Stimulated activated CD8-positive, alpha-beta memory T cell treated with anti-CD3 and anti-CD28 coated beads, Interleukin-4, amount 100 ng/mL, for 1 hour (primary cell): ENCODE measurements at places on chromosomes 12 and 14.

- DNase-seq = no peak
Measured at GRCh38 chr12:40099423-40099853, 6.4 kb downstream of the SLC2A13 start.

DNA sequence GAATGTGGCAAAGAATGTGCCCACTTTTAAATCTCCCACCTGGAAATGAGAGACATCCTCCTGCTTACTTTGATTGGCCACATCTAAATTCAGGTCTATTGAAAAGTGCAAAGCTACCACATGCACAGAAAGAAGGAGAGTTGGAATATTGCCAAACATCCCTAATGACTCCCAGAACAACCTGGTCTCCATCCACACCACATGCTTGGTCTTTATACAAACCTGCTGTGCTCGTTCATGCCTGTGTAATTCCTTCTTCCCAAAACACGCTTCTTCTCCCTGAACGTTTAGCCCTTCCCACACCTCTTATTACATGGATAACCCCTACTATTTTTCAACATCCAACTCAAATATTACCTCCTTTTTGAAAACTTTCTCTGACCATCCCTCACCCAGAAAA is 66.2 kb upstream of the BCL2L14 start:
- DNase-seq = no peak

DNA sequence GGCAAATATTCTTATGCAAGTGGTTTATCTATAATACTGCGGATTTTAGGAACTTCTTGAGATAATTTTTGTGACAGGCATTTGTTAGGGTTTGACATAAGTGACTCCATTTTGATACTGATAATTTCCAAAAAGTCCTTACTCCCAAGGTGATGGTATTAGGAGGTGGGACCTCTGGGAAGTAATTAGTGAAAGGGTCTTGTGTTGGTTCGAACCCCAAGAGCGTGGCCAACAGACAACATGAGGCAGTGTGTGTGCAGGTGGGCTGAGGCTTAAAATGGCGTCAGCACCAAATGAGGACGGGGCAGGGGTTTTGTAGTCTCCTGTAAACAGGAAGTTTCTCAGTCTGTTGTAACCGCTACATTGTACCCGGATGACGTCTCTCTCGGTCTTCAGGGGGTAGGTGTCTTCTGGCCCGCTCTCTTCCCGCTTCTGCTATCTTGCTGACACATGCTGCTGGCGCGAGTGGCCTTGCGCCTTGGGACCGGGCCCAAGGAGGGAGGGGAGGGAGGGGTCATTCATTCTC is 1.7 kb upstream of the C12orf43 start:
- no peak for DNase-seq

- no peak for DNase-seq
Measured at GRCh38 chr14:77088645-77089044, 9.4 kb upstream of the CIPC start.

DNA sequence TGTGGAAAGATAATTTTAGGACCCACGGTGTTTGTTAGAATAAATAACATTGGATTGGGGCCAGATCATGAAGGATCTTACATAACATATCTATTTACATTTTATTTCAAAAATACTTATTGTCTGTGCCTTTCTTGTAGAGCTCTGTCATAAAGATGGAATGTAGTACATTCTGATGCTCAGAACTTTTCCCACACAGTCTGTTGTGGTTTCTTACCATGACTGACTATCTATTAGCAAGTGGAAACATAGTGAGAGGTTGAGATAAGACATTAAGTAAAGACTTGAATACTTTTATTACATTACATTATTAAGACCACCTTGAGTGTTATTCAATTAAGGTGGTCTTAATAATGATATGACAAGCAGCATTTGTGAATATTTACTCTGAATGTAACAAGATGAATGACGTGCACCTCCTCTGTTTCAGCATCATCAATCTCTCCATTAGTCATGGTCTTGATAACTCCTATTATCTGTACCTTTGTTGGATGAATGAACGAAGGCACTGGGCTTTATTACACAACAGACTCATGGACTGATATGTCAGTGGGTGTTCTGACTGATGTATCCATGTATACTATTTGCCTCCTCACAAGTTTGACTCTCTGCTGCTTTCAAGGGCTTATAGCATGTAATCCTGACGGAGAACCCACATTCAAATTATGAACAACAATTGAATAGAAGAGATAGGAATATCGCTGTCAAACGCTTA is 883.0 kb upstream of the FLRT2 start:
- DNase-seq = no peak

- no peak for DNase-seq
Measured at GRCh38 chr12:92271341-92271740, 125.7 kb upstream of the BTG1 start.

- no peak for DNase-seq
Measured at GRCh38 chr12:73629893-73630831, 907.5 kb upstream of the ATXN7L3B start.

- DNase-seq = no peak
Measured at GRCh38 chr14:80117876-80118275, 93.4 kb downstream of the DIO2 start.

DNA sequence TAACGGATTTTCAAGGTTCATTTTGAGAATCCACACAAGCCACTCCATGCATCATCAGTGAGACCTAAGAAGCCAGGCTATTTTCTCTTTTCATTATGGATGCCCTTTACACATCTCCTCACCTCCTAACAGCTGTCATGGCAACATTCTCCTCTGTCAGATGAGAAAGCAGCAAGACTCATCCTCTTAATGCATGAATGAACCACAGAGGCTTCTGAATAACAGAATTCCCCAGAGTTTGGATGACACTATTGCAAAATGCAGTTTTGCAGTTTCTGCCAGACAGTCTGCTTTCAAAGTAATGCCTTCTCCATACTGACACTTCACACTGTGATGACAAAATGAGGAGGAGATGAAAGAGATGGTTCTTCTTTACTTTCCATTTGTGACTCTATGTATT is 286.7 kb upstream of the GRIP1 start:
- DNase-seq = no peak

DNA sequence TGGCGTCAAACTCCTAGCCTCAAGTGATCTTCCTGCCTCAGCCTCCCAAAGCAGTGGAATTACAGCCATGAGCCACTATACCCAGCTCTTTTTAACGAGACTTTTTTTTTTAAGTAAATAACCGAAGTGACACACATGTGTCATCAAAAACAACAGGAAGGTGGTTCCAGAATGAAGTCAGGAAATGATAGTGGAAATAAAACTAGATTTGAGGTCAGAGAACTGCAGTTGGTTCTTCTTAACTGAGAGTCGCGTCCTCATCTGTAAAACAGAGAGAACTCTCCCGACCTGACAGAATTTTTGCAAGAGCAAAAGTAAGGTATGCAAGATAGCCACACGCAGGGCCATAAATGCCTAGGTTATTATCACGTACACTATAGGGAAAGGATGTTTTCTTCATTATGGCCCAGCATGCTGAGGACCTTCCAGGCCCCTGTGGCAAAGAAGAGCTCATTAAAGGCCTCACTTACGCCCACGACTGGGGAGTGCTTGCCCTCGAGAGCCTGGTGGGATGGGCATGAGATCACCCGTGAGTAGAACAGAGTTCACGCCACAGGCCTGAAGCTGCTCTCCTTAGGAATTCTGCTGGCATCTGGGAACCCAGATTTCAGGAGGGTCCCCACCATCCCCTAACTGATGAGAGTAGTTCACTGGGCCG is 67.2 kb downstream of the SCARB1 start:
- no peak for DNase-seq

GRCh38 chr12:118841588-118841987 is 139.8 kb upstream of the SRRM4 start:
- no peak for DNase-seq

DNA sequence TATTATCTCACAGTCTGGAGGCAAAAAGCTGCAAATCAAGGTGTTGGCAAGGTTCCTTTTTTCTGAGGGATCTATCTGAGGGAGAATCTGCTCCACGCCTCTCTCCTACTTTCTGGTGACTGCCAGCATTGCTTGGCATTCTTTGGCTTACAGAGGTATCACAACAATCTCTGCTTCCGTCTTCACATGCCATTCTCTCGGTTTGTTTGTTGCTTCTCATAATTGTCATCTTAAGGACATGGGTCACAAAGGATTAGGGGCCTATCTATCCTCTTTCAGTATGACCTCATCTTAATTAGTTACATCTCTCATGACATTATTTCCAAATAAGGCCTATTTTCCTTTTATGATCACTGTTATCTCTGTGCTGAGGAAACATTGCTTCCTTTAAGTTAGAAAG is 345.0 kb downstream of the FOXG1 start:
- DNase-seq = no peak

DNA sequence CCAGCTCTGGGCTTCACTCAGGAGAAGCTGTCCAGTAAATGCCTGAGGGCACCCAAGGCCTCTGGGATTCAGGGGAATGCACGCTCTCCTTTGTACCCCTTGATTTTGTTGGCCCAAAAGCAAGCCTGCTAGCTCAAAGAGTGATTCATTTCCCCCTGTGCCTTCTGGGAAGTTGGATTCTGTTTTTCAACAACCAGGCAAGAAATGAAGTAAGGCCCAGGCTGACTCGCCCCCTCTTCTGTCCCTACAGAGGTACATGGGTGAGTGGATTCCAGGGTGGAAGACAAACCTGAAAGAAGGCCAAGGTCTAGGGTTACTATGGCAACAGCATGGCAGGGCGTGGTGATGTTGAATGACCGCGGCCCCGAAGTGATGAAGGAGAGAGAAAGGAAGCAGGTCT is 9.3 kb upstream of the SERPINA5 start:
- no peak for DNase-seq

DNA sequence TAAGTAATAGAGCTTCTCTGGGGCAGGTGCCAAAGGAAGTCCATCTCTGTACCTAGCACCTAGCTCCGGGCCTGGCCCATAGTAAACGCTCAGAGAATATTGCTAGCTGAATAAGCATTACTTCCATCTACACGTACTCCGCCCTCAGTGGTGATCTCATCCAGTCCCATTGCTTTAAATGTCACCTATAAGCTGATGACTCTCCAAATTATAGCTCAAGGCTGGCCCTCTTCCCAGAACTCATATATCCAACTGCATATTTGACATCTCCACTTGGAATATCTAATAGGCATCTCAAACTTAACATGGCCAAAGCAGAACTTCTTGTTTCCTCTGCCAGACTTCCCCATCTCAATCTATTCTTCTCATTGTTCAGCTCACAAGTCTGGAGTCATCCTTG is 6.9 kb upstream of the DYNLL1 start:
- DNase-seq = no peak

DNA sequence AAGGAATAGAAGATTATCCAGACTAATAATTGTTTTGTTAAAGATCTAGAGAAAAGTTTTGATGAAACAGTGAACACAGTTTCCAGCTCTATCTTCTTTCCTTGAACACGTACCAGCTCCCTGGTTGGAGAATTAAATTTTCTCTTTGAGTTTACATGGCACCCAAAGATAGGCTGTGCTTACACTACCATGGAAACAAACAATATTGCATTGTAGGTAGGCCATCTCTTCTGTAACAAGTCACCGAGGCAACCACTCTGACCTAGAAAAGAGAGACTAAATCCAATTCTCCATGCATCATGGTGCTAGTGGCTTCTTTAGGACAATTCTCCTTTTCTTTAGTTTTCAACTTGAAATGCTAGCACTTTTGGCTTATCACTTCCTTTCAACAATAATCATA is 9.9 kb downstream of the BMAL2 start:
- DNase-seq = no peak

- no peak for DNase-seq
Measured at GRCh38 chr14:94574336-94574735, 6.9 kb upstream of the SERPINA5 start.

- DNase-seq = no peak
Measured at GRCh38 chr14:69044965-69045555, 66.0 kb upstream of the ACTN1 start.

DNA sequence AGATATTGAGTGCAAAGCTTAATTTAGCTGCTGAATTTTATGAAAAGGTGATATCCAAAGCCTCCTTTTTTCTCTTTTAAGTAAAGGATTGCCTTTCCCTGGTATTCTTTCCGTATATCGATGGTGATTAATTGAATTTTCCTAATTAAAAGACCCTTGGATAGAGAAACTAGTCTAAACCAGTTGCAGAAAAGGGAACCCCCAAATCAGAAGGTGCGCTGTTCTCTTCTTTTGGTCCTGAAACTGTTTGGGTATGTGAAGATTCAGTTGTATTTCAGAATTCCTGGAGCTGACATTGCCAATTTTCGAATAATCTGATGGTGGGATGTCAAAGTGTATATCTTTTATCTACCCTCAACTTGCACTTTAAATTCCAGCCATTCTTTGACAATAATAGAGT is 1.9 kb downstream of the GPHN start:
- no peak for DNase-seq

DNA sequence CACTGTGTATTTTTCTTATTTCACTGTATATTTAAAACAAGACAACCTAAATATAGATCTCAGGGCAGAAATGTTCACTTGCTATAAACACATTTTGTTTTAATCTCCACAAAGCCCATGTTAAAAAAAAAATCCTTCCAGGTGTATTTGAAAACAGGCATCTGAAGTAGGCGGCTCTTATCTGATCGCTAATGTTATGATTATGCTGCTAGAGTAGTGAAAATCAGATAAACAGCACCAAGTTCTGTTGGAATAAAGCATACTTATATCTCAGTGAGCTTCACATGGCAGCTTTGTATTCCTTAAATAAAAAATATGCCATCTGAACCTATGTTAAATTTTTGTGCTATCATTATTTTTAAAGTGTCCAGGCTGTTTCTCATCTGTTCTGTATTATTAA is 47.6 kb upstream of the PZP start:
- no peak for DNase-seq

DNA sequence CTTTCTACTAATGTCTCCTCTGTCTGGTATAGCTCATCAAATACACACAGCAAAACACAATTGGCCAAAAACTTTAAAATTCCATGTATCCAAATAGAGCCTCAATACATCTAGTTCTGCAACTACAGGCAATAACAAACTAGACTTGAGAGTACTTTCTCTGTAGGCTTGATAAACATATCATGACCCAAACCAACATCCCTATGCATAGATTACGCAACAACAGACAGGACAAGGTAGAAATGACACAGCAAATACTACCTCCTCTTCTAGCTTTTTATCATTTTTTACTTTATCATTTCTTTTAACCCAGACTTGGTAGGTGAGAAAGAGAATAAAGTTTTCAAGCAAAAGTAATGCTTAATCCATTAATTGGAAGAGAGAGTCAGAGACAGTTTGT is 41.8 kb downstream of the EML5 start:
- DNase-seq = no peak

GRCh38 chr12:21476949-21477348 is 24.5 kb downstream of the RECQL start:
- DNase-seq = no peak

- no peak for DNase-seq
Measured at GRCh38 chr12:109625131-109625559, 51.6 kb downstream of the MVK start.

GRCh38 chr12:94020335-94020734 is 128.0 kb upstream of the PLXNC1 start:
- DNase-seq = no peak
